Esophagus muscularis mucosa (tissue), 4 donors: ENCODE measurements at places on chromosomes 1 and 21. TPM values are rescaled to one million over a fixed set of nuclear protein-coding genes. Genes with fewer than 3 reads are reported as not detected.
A peak's percentile ranks its signal among the peaks of the same experiment; 100 is the strongest.

DNA sequence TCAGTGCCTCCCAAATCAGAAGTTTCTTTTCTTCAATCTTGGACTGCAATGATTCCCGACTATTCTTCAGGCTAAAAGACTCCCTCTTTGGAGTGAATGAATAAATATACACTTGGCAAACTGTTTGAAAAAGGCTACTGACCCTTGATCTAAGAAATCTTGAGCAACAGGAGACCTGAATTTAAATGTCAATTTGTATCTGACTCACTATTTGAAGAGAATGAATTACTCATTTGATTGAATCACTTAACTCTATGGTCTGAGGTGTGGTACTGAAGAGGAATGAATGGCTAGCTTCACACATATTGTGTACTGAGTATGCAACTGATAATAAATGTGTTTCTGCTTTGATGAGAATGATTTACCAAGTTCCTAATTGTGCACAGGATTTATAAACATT is 4.6 kb upstream of the SMG7 start:
- DNase-seq = no peak

DNA sequence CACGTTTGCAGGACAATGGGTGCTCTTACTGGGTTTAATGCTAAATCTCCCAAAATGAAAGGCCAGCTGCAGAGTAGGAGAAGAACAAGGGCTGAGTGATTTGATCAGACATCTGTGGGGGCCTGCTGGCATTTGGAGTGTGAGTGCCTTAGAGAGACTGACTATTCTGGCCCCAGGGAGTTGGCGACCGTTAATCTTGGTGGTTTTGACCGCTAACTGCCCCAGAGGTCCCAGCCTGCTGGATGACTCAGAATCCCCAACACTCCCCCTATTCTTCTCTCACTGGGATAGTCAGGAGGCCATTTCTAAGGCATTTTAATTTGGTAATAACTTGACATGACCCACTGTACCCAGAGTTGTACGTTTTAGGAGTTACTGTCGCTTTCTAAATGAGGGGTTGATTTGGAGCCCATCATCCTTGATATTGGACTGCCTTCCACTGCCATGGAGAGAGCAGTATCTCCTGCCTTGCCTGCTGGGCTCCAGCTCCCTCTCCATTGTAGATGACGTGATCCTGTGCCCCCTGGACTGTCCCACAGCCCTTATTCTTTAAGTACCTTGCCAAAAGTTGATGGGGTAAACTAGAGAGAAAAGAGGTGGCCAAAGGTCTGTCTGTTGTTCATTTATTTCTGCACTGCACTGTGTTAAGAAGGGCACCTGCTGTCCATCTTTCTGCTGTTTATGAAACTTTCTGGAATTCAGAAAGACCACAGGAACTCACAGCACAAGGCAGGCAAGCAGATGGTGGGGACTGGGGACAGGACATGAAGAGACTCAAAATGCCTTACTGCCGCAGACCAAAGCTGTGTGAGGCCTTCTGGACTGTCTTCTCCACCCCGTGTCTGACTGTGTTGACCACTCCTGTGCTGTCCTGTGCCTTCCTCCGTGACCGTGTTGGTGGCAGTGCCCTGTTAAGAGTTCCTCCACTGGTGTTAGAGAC is 98.2 kb upstream of the ARTN start:
- DNase-seq = peak; percentile 81

DNA sequence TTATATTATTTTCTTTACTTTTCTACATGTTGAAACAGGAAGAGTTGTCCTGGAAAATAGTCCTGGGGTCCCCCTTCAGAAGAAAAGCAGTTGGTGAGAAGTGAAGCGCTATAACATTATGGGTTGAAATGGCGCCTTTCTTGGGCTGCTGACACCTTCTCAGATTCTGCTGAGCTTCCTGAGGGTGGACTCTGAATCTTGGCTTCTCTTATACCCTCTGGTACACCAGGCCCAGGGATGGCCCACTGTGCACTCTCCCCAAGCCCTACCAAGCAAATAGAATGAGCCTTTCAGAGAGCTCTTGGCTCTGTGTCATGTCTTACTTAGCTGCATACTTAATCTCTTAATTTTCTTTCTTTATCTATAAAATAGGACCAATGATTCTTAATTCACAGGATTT is 42.3 kb downstream of the CD247 start:
- DNase-seq = no peak

DNA sequence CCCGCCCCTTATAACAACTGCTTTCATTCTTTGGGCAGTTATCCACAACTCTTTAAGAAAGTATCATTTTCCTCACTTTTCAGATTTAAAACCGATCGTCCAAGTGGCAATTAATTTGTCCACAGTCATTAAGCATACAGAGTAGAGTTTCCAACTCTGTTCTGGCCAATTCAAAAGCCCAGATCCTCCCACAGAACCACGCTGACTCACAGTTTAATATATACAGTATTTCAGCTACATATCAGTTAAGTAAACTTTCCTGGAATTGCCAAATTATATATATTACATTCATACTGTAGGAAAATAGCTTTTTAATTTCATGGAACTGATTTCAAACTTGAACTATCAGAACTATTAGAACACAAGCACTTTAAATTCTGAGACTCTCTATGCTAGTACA is 163.8 kb upstream of the ESRRG start:
- DNase-seq = no peak

Gene LCE1D
- total RNA-seq = not detected

DNA sequence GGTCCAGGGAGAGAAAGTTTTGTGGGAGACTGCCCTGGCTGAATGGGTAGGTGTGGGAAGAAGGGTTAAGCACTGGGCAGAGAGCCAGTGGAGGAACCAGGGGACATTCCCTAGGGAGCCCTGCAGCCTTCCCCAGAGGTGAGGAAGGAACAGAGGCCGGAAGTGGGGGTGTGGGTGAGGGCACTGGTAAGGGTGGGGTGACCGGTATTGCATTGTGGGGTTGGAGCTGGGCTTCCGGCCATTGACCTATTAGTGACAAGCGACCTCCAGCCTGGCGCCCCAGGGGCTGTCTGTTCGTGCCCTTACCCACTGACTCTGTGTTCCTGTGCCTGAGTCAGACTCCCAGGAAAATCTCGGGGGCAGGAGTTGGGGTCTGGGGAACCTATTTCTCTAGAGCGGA is 3.5 kb upstream of the TSPAN1 start:
- DNase-seq = no peak

DNA sequence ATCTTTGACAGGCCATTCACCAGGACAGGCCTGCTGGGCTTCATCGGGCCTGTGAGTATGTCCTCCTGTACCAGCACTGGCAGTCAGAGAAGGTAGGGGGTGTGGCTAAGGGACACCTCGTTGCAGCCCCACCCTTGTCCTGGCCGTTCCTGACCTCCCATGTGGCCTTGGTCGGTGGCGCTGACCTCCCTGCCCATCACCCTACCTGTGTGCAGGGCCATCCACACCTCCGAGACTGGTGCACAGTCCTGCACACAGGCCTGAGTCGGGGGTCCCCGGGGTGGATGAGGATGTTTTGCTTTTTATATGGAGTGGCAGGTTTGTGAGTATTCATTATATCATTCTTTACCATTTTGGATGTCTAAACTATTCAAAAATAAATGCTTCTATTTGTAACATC is 59.0 kb downstream of the S100B start:
- peak; percentile 47 for DNase-seq

Gene CRYAA
- not detected for total RNA-seq

Gene OR2T35
- total RNA-seq = not detected

Gene BLACAT1
- total RNA-seq = not detected

- no peak for DNase-seq
These were observed 249.0 kb downstream of the SETD4 start for GRCh38 chr21:35811191-35811806.

DNA sequence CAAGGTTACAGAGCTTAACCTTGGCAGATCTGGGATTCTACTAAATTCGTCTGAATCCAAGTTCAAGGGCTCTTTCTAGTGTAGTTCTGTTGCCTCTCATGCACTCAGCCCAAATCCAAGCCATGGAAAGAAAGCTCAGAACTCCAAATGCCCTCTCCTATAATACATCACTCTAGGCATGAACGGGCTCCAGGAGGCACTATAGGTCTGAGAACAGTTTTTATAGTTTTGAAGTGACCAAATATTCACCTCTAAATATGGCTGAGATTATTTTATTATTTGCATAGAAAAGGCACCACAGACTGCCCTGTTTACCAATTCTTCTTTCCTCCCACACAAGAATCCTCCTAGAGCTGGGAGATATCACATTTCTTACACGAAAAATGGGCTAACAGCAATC is 327.9 kb upstream of the BEND5 start:
- no peak for DNase-seq

Gene CBR3
- total RNA-seq = 14.1 TPM

DNA sequence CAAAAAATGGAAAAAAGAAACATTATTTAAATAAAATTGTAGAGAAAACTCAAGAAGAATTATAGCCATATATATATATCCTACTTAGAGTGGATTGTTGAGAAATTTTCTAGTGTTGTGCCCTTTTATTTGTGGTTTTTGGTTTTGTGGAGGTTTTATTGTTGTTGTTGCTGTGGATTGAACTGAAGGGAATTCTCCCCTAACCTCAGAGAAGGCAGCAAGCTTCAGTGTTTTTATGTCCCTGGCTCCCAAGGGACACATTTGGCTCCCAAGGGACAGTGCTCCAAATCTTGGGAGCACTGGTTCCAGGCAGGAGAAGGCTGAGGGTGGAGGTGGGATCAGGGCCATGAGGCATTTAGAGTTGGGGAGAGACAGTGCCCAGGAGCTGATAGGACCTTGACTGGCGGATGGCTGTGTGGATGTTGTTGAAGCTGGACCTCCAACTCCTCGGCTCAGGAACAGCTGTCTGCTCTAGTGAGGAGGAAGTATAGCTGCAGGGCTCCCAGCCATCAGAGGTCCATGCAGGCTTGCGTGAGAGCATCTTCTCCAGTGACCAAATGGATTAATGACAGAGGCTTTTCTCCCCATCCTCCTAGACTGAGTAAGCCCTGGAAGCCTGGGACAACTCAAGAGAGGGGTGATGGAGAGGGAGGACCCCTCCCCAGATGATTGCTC is 100.5 kb downstream of the TEX35 start:
- no peak for DNase-seq

- no peak for DNase-seq
These were observed 55.7 kb upstream of the ACADM start for GRCh38 chr1:75668813-75669212.

DNA sequence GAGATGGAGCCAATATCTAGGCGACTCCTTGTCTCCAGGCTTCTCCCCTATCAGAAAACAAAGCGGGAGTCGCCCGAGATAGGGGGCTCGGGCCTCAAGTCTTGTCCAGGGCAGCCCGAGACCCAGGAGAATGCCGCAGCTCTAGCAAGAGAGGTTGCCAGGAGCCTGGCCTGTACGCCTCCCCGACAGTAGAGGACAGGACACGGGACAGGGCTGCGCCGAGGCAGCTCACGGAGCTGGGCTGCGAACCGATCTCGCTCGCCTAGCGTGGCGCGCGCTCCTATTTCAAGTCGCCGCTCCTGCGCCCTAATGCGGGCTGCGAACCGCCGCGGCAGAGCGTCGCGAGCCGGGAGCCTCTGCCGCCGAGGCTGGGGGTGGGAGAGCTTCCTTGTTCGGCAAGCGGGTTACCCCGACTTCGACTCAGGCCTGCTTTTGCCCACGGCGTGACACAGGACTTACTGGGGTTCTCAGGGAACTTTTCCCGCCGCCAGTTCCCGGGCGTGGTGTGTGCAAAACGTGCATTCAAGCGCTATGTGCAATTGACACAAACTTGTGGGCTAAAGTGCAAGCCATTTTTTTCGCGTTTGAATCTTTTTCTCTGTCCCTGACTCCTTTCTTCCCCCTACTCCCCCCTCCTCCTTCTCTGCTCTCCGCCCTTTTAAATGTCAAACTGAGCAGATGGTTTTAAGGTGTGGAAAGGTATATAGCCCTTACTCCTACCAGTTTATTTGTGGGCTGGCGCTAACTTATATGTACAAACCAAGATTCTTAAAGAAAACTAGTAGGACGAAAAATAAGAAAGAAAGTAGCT is 2.4 kb upstream of the PROX1 start:
- DNase-seq = no peak

GRCh38 chr1:3539707-3540425 is 71.4 kb downstream of the MEGF6 start:
- DNase-seq = no peak

DNA sequence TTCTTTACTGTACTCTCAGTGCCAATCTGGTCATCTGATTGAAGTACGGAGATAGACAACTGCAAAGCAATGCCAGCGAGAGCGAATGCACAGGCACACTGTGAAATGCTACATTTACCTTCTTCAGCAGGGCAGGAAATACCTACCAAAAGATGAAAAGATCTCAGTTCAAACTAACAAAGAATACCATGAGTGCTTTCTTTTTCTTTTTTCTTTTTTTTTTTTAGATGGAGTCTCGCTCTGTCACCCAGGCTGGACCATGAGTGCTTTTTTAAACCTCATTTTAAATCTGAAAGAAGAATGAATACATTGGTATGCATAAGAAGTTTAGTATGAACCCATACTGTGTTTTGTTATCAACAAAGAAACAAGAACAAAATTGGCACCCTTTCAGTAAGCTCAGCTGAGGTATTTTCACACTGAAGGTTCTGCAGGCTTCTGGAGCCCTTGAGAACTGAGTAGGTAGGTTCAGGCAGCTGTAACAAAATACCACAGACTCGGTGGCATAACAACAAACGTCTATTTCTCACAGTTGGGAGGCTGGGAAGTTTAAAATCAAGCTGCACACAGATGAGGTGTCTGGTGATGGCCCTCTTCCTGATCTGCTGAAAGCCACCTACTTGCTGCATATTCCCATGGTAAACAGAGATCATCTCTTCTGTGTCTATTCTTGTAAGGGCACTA is 1.7 kb upstream of the CHI3L2 start:
- DNase-seq = no peak

DNA sequence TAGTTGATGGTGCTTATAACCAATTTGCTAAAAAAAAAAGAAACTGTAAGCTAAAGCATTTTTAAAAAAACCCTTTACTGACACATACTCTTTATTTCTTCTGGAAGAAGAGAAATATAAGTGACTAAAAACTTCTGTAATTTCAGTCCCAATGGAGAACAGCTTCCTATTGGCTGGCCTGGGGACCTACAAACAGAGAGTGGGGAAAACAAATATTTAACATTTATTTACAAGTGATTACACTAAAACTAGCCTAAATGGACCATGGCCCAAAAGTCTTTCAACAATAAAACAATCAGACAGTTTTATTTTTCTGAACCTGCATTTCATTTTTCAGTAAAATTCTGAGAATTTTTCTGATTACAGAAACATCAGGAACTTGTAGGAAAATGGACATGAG is 15.2 kb downstream of the TARBP1 start:
- DNase-seq = no peak
